EL (cell line): ENCODE measurements at places on chromosomes 3 and 15.
A peak's percentile ranks its signal among the peaks of the same experiment; 100 is the strongest.

DNA sequence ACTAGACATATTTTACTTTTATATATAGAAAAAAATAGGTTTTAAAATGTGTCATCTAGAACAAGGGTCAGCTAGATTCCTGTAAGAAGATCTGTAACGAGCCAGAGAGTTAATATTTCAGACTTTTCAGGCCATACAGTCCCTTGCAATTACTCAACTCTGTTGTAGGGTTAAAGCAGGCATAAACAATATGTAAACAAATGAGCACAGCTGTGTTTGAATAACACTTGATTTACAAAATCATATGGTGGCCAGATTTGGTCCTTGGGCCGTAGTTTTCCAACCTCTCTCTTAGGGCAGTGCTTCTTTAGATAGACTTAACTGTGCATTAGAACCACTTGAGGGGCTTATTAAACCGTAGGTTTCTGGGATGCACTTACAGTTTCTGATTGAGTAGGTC is 19.6 kb downstream of the LRRC57 start:
- no peak for DNase-seq

- DNase-seq: no peak
Observed at GRCh38 chr3:6602329-6602728, 258.6 kb upstream of the GRM7 start.

GRCh38 chr3:53650424-53650823 is 156.0 kb downstream of the CACNA1D start:
- no peak for DNase-seq

DNA sequence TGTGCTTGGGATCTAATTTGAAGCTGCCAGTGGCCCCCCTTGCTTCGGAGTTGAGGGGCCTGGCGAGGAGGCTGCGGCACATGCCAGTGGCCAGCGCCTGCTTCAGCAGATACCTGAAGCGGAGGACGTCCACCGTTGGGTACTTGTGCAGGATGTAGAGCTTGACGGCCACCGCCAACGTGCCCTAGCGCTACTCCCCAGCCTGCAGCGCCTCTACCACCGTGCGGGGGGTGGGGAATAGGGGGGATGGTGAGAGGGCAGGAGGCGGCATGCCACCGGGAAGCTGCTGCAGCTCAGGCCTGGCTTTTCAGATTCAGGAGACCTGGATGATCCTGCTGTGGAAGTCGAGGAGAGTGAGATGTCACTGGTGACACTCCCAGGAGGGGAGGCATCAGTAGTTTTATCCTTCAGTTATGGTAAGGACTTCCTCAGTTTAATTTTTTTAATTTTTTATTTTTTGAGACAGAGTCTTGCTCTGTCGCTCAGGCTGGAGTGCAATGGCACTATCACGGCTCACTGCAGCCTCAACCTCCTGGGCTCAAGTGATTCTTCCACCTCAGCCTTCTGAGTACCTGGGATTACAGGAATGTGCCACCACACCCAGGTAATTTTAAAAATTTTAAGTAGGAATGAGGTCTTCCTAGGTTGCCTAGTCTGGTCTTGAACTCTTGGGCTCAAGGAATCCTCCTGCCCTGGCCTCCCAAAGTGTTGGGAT is 150.6 kb upstream of the FRMD4B start:
- DNase-seq: no peak

DNA sequence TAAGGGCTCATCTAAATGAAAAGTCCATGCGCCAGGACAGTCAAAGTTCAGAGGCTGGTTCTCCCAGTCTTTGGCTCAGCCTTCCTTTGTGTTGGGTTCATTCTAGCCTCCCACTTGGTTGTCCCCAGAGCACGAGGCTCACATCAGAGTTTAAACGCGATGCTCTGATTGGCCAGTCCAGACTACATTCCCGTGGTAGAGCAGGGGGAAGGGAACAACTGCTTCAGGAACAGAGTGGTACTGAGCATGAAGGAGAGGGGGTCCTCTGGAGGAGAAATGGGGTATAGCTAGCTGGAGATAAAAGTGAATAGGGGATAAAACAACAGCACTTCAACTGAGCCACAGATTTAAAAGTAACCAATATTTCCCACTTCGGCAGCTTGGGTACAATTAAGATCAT is 32.2 kb downstream of the ANAPC13 start:
- no peak for DNase-seq

DNA sequence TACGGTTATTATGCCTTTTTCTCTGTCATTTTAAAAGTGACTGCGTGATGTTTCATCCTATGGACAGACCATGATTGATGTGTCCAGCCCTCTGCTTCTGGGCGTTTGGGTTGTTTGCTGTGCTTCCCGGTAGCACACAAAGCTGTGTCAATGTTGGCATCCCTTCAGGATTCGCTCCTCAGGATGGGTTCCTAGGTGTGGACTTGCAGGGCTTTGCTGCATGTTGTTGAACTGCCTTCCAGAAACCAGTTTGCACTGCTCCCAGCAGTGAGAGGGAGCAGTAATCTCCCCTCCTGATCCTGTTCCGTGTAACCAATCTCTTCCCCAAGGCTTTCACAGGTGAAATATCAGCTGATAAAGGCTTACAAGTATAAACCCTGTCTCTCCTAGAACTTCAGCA is 787 bp downstream of the TRPM1 start:
- no peak for DNase-seq

- no peak for DNase-seq
Observed at GRCh38 chr3:184228376-184229137, 828 bp upstream of the VWA5B2 start.

DNA sequence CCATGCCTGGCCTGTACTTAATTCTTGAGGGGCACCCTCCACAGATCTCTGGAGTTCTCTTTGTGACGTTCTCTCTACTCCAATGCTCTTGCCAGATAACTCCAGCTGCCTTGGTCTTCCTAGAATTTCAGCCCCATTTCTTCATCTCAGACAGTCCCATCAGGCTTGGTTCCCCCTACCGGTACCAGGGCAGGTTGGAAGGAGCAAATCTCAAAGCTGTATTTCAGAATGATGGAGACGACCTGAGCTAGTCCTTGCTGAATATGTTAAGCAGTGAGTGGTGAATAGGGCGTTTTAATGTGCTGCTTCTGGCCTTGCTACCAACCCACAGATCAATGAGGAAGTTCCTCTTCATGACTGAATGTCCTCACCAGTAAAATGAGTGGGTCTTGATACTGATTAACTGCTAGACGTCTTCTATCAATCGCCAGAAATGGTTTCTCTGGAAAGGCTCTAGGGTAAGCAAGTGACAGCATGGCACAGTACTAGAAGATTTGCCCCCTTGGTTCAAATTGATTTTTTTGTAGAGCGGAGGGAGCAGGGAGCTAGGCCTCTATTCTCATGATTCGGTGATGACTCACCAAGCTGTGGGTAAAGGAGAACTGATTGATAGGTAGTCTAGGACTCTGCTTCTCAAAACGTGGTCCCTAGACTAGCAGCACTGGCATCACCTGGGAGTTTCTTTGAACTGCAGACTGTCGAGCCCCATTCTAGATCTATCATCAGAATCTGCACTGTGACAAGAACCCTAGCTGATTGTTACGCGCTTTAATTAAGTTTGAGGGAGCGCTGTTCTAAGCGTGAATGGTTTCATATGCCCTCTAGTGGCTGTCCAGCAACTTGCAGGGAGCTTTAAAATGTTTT is 67.8 kb downstream of the UBP1 start:
- DNase-seq: peak; percentile 77
